ENCODE measurements at places on chromosomes 1 and 21. TPM values are rescaled to one million over a fixed set of nuclear protein-coding genes. Genes with fewer than 3 reads are reported as not detected.

Gene ELF3
- total RNA-seq, result not detected

Gene RHCE
- 0.52 TPM for total RNA-seq

Gene SPRR2G
- not detected for total RNA-seq

Gene DCLRE1B
- total RNA-seq, result 3.7 TPM

Gene KIAA1614
- 13.6 TPM for total RNA-seq

Gene CACNA1S
- total RNA-seq, result 43.3 TPM

Gene RHBG
- not detected for total RNA-seq

Gene S100B
- total RNA-seq, result 25.6 TPM

Gene RXRG
- total RNA-seq, result 39.1 TPM

Gene PLA2G2C
- not detected for total RNA-seq

Gene TMCO4
- total RNA-seq, result 2.6 TPM

Gene GRIK1
- total RNA-seq, result 1.0 TPM

Gene CDA
- not detected for total RNA-seq

Gene LCE2A
- total RNA-seq, result not detected

Gene PLEKHN1
- not detected for total RNA-seq

Gene ZNF670
- total RNA-seq, result 3.7 TPM

Gene LCE1C
- not detected for total RNA-seq

Gene PADI2
- total RNA-seq, result 33.9 TPM

Gene PRAMEF13
- total RNA-seq, result not detected

Gene ELK4
- 13.6 TPM for total RNA-seq

Gene LCE2B
- total RNA-seq, result not detected

Gene AIM2
- 0.52 TPM for total RNA-seq
